ENCODE measurements at places on chromosomes 3 and 15.

GRCh38 chr3:107689355-107689754 lies 166.6 kb downstream of the BBX start:
- no peak for DNase-seq

DNA sequence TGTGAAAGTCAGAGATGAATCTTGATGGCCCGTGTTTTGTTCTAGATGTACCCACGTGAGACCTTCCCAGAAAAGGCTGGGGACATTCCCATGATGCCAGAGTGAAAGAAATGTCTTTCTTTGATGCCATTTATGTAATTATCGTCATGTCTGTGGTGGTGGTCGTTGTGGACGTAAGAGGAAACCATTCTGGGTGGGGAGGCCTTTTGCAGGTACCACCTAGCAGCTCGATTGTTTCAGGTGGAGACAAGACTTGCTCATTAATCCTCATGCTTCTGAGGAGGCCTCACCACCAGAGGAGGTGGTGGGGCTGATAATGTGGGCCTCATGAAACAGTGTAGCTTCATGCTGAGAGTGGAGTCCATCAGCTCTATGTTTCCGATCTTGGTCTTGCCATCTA lies 58.1 kb upstream of the USP3 start:
- DNase-seq: no peak

- DNase-seq: no peak
These were observed 319.8 kb upstream of the UMPS start for GRCh38 chr3:124410471-124410870.

DNA sequence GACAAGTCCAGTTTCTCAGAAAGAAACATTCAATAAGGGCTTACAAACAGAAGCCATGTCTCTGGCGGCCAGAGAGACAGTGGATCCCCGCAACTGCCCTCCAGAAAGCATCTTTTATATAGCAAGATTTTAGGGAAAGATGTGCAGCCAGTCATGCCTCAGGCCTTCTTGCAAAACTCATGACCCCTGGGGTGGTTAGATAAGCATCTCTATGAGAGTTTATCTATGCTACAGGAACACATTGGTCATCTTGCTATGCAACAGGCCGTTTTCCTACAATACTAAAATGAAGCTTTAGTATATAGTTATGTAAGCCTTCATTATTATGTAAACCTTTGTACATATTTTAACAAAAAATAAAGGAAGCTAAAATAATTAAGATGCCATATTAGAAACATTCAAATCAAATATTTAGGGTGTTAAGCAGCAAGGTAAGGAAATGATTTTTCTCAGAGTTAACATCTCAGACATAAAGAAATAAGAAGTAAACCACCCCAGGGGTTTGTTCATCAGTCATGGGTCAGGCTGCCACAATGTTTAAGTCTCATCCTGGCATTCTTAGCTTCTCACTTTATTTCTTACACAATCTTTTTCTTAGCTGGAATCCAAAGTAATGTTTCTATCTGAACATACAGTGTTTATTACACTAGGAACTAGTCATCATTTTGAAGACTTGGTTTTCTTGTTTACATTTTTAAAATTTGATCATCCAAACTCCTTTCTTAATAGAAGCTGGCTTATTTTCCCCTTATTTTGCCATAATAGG lies 6.3 kb upstream of the FSIP1 start:
- DNase-seq: no peak

DNA sequence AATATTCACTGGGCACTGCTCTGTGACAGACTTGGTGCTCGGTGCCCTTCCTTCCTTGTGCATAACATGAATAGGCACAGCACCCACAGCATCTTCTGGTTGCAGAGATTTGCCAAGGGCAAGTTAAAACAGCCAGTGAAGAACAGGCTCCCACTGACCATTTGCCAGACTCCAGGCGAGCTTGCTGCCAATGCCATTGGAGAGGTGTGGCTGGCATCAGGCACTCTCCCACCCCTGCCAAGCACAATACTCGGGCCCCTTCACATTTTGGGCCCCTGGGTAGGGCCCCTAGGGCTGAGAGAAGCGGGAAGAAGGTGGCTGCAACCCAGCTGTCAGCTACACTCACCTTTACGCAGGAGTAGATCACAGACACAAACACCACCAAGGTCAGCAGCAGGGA lies 112.1 kb downstream of the SEC22A start:
- no peak for DNase-seq

DNA sequence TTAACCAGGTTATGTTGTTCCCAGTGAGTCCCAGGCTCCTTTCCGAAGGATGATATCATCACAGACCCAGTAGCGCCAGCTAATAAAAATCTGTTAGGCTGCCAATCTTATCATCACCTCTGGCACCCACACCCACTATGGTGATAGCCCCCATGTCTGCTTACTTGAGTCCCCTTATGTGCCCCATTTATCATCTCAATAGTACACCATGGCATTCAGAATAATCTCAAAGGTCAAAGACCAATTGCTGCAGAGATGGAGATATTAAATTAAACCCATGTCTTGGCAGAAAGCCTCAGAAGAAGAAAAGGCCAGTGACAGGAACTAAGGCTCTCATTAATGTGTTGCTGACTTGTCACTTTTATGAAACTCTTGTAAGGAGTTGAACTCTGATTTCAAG lies 32.8 kb downstream of the CPNE4 start:
- no peak for DNase-seq

DNA sequence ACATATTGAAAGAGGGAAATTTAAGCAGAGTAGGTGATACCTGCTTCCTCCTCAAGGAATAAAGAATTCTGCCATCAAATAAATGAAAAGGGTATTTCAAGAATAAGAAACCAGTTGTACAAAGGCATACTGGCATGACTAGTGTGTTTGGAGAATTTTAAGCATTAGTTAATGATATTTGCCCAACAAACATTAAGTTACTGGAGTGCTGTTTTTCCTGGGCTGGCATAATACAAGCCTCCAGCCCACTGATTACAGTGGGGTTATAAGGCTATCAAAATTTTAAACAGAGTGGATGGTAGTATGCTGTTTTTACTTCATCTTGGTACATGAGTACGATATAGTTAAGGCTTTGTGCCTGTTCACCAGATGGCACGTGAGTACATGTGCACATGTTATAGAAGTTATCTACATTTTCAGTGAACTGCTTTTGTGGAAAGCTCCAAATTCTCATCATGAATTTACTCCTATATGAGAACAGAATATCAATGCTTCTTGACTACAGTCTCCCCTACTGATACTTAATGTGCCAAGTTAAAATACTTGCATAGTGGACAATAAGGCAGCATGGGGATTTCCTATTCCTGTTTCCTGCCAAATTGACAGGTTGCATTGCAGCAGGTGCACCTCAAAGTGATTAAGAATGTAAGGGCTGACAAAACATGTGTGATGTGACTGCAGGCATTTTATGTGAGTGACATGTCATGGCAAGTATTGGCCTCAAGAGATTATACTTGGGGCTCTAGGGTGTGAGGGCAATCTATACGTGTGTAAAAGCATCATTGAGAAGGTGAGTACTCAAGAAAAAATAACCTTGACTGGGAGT lies 14.9 kb downstream of the NAALADL2 start:
- DNase-seq: no peak

- peak; percentile 65 for DNase-seq
These were observed 36.8 kb upstream of the KLHL25 start for GRCh38 chr15:85831415-85832113.

- no peak for DNase-seq
These were observed 25.2 kb upstream of the TSPAN3 start for GRCh38 chr15:77096138-77096537.

DNA sequence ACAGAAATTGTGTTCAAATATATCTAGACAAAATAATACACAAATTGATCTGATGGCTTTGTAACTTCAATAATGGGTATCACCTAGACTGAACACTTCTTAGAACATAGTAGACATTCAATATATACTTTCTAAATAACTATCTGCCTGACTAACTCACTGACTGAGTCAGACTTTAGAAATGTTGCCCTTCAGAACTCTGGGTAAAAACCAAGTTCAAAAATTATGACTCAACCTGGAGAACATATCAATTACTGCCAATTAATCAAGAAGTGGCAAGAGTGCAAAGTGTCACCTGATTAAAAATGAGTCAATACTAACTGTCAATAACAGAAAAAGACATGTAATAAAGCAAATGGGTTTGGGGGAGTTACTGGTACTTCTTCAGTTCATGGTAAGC lies 144.6 kb upstream of the TMCO5A start:
- DNase-seq: no peak

- DNase-seq: no peak
These were observed 8.0 kb downstream of the TGFBR2 start for GRCh38 chr3:30614373-30614772.

Measured in NCI-H1694 (cell line).